OCI-M1 (cell line): ENCODE measurements at places on chromosomes 7 and 10.

DNA sequence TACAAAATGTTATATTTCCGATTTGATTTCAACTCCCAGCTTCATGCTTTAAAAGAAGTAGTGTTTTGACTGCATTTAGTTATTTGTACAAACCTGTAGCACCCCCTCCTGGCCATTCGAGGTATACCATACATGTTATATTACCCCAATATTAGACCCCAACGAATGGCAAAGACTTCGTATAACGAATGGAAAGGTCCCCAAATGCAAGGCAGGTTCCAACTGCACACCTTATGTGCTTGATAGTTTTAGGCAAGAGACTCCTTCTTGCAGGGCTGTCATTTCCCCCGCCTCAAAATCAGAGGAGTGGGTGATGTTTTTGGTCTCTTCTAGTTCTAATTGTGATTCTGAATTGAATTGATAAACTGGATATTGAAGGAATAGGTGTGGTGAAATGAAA lies 101.1 kb upstream of the TARP start:
- DNase-seq: peak; percentile 23

DNA sequence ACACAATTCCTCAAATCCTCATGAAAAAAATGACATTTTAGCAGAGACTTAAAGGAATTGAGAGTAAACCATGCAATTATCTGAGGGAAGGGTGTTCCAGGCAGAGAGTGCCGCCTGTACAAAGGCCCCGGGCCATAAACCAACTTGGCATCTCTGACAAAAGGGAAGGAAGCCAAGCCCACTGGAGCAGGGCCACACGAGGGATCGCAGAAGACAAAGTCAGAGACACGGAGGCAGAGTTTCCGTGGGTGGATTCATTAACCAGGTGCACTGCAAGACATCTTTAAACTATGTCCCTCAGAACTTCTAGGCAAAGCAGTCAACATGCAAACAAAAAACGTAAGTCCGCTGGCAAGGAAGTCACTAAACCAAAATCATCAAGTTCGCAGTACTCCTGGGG lies 92.0 kb downstream of the SFMBT2 start:
- no peak for DNase-seq

GRCh38 chr10:126634911-126635310 lies 35.6 kb downstream of the C10orf90 start:
- peak; percentile 3 for DNase-seq

- peak; percentile 58 for DNase-seq
Observed at GRCh38 chr7:41696323-41696916, 6.5 kb downstream of the INHBA start.

DNA sequence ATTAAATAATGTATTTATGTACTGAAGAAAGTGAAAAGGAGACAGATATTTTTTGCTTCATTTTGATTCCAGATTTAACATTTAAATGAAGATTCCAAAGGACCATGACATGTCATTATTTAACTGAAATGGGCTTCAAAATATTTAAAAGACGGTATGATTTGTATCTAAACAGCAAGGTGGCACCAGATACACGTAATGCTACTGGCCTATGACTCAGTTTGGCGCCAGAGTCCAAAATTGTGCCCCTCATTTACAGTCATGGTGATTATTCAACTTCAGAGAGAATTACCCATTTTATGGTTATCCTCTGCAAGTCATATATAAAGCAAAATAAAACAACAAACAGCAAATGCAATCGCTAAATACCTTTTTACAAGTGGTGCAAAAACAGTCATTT lies 94.5 kb downstream of the ETV1 start:
- no peak for DNase-seq

- DNase-seq: no peak
Observed at GRCh38 chr7:152602962-152603361, 73.0 kb downstream of the XRCC2 start.

DNA sequence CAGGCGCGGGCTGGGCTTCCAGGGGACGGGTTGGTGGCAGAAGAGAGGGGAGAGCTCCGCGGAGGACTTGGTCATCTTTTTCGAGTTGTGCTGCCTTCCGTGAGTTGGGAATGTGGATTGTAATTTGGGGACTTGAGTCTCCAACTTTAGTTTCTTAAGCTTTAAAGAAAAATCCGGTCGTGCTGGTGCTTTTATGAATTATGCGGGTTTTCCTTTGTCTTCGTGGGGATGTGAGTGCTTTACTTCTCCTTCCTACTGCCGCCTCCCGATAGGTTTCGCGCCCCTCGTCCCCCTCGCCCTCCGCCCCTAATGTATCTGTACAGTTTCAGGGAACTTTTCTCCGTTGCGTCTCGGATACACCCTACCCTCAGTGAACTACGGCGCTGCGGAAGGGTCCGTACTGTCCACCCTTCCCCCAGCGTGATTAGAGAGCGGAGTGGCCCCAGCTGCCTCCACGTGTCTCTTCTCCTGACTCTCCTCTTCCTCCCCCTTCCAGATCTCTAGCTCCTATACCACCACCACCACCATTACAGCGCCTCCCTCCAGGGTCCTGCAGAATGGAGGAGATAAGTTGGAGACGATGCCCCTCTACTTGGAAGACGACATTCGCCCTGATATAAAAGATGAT lies 649 bp downstream of the SCD start:
- peak; percentile 48 for DNase-seq

- DNase-seq: peak; percentile 69
Observed at GRCh38 chr10:110209926-110210673, 2.7 kb downstream of the MXI1 start.

- no peak for DNase-seq
Observed at GRCh38 chr10:132946-133898, 2.0 kb upstream of the ZMYND11 start.

DNA sequence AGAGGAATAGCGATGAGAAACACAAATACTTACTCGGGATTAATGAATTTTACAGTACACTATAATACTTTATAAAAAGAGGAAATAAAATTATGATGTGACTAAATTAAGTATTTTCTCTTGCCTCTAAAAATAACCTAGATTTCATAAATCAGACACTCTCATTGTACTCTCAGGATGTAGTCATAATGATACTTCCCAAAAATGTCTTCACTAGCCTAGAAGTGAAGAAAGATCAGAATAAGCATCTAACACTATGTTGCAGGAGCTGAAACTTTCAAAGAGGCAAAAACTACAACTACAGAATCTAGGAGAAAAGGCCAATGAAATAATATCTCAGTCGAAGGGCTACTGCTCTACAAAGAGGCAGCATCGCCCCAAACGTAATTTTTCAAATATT lies 49.4 kb downstream of the DNAJC1 start:
- DNase-seq: no peak

DNA sequence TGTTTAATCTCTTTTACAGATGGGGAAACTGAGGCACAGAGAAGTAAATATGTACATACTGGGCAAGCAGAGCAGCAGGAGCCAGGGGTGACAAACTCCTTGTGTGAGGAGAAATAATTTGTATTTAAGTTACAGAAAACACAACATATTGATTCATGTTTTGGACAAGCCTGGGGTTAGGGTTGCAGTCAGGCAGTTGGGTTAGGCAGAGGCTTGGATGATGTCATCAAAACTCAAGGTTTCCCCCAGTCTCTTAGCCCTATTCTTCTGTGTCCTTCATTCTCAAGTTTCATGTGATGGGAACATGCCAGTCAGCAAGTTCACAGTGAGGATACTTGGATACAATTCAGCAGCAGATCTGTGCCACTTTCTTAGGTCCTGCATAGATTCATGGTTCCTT lies 181.4 kb downstream of the CXCL12 start:
- DNase-seq: no peak

GRCh38 chr10:102024799-102025198 lies 31.2 kb downstream of the ARMH3 start:
- DNase-seq: peak; percentile 75

- DNase-seq: peak; percentile 82
Observed at GRCh38 chr7:76023002-76023401, 24.8 kb downstream of the STYXL1 start.

- no peak for DNase-seq
Observed at GRCh38 chr7:15580604-15581351, 19.0 kb upstream of the AGMO start.

GRCh38 chr7:110253093-110253492 lies 837.8 kb upstream of the LRRN3 start:
- no peak for DNase-seq

GRCh38 chr10:97131666-97132065 lies 54.1 kb downstream of the SLIT1 start:
- no peak for DNase-seq

DNA sequence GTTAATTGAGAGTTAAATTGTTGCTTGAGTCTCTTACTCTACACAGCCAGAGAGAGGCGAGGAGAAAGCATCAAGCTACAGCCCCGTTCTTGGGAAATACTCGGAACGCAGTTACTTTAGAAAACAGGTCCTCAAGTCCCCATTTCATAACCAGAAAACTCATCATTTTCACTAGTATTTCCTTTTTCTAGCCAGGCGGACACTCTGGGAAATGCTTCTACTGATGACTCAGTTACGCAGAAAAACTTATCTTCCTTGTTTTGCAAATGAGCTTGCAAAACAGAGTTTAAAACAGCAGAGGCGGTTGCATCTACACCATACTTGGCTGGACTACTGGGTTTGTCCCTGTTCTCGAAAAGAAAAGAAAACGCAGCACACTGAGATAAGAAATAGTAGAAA lies 111.4 kb upstream of the FGFR2 start:
- DNase-seq: peak; percentile 16

DNA sequence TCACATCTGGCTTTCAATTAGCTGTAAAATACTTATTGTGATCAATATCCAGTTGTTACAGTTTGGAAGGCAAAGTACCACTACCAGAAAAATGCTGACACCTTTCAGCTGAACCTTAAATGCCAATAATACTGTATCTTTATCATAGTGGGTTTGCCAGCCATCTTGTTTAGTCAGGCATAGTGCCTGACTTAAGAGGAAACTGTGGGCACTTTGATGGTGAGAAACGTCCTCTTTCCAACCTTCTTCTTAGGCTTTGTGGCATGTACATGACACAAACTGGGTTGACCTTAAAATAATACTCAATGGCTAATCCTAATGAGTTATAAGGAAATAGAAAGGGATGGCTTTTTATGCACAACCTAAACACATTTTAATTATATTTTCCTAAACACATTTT lies 52.3 kb upstream of the PRR15 start:
- no peak for DNase-seq

- DNase-seq: no peak
Observed at GRCh38 chr7:105712877-105713276, 131.6 kb upstream of the EFCAB10 start.

- no peak for DNase-seq
Observed at GRCh38 chr7:103116511-103116910, 32.4 kb downstream of the NAPEPLD start.

DNA sequence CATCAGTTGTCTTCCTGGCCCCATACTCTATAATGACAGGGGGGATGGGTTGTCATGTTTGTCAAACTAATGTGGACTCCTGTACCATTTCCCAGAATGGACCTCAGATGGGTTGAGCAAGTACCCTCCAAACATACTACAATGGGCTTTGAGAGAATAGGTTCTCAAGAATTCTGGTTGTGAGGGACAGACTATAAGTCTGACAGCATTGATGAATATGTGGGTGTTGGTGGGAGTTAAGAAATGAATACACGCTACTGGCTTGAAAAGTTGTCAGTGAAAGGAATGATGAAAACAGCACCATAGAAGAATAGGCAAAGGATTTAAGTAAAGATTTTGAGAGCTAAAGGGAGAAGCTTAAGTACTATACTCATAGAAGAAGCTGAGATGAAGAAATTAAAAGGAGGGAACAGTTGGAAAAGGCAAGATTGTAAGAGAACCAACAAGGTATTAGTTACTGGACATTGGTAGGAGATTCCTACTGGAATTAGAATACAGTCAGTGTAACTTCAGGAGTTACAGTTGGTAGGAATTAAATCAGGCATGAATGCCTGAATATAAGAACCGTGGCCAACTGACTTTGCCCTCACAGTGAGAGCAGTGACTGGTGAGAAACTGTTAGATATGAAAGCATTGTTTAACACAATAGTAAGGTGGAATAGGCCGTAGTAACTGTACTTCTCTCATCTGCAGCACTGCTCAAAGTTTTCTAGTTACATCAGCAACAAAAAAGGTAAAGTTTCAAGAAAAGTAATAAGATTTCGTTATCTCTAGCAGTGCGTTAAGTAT lies 86.3 kb downstream of the LCOR start:
- DNase-seq: no peak

GRCh38 chr10:118911363-118911762 lies 118.2 kb upstream of the NANOS1 start:
- peak; percentile 3 for DNase-seq

DNA sequence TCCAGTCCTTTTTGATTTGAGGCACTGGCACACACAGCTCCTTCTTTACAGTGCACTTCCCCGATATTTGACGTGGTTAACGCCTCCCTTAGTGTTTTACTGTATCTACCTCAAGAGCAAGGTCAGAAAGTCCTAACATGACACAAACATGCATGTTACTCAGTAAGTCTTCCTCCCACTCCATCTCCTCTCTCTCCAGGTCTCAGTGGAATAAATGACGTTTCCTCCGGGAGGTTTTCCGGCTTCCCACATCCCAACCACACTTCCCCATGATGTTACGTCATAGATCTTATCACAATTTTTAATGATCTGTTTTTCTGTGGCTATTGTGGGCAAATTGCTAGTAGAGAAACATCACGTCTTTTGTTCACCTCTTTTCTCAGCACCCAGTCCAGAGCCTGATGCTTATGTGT lies 165.7 kb downstream of the PTPN20 start:
- no peak for DNase-seq

DNA sequence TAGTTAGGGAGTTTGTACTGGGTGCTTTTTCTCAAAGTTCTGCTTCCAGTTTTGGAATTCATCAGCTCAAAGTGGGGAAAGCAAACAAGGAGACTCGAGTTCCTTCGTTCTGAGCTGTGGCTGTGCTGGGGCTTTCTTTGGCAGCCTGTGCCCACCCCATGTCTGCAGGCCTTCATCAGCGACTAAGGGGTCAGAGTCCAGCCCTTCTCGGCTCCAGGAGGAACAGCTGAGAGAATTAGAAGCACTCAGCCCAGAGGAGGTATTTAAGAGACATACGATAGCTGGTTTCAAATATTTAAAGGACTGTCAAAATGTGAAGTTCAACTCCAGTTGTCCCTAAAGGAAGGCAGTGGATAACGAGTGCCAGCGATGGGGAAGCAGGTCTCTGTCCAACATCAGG lies 41.3 kb downstream of the SH3PXD2A start:
- DNase-seq: no peak

DNA sequence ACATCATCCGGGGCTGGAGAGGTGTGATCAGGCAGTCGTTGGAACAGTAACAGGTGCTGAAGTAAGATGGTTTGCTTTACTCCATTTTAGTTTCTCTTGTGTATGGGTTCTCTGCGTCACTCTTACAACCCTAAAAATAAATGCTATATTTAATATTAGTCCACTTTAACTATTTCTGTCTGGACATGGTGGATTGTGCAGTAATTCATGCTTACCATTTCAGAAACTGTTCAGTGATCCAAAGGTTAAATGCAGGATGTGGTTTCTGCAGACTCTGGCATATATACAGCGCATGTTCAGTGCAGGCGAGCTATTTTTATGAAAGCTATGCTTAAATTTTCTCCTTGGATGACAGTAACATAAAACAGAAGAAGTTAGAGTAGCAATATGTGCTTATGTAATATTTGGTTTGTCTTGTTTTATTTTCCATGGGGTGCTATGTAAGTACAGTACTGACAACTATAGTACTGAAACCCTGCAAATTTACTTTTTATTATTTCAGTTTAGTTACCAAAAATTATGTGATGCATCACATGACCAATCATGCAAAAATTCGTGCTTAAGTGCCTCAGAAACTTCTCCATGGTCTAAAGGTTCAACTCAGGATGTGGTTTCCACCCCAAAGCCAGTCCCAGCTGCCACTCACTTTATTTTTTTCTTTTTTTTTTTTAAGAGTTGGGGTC lies 46.6 kb upstream of the GRID1 start:
- DNase-seq: no peak

- no peak for DNase-seq
Observed at GRCh38 chr7:12655161-12655560, 32.3 kb upstream of the ARL4A start.

- peak; percentile 1 for DNase-seq
Observed at GRCh38 chr7:50330254-50330653, 25.7 kb downstream of the IKZF1 start.
